ENCODE measurements at places on chromosomes 7 and 10.

DNA sequence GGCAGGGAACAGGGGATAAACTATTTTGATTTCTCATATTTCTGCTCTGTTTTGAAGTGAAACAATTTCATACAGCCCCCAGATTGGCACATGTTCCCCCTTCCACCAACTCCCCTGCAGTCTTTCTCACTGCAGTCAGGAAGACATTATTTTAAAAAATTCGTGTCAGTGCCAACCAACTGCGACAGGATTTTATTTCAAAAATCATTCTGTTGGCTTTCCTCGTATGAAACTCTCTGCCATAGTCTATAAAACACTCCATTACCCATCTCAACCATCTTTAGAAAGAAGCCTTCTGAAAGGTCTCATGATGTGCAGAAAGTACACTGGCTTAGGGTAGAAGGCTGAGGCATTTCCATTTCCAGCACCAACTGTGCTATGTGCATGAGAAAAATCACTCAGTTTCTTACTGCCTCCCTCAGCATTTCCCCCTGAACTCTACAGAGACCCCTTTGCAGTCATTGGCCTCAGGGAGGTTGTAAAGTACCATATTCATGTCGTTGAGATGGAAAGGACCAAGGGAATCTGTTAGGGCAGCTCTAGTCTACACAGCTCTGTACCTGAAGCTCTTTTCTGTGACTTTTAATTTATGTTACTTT, 46.9 kb downstream of the STEAP1B start:
- no peak for DNase-seq

DNA sequence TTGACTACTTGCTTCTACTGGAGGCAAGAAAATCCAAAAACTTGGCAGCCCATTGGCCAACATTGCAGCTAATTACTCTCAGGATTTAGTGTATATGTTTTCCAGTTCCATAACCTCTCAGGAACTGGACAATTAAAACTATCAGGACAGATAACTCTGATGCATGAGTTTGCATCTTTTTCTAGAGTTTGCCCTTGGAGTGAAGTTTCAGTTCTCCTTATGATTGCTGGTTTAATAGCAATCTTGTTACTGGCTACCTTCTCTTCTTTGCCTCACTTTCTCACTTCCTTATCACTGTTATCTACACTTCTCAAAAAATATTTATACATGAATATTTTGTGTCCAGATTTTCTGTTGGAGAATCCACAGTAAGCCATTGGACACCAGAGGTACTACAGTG, 735.9 kb downstream of the PCDH15 start:
- DNase-seq: no peak

GRCh38 chr7:50449881-50450589, at the start of gene FIGNL1:
Gene FIGNL1, minus strand, starts transcription at chr7:50450350. Its CDS starts 3,063 bp downstream, at chr7:50447287.
- DNase-seq: peak; percentile 79

DNA sequence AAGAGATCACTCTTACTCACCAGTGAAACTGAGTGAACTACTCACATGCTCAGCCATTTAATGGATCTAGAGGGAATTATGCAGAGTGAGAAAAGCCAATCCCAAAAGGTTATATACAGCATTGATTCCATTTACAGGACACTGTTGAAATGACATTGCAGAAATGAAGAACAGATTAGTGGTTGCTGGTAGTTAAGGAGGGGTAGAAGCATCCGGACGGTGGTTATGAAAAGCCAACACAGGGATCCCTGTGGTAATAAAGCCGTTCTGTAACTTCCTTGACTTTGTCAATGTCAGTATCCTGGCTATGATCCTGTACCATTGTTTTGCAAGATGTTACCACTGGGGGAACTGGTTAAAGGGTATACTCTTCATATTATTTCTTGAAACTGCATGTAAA, 253.4 kb downstream of the USP6NL start:
- DNase-seq: no peak

DNA sequence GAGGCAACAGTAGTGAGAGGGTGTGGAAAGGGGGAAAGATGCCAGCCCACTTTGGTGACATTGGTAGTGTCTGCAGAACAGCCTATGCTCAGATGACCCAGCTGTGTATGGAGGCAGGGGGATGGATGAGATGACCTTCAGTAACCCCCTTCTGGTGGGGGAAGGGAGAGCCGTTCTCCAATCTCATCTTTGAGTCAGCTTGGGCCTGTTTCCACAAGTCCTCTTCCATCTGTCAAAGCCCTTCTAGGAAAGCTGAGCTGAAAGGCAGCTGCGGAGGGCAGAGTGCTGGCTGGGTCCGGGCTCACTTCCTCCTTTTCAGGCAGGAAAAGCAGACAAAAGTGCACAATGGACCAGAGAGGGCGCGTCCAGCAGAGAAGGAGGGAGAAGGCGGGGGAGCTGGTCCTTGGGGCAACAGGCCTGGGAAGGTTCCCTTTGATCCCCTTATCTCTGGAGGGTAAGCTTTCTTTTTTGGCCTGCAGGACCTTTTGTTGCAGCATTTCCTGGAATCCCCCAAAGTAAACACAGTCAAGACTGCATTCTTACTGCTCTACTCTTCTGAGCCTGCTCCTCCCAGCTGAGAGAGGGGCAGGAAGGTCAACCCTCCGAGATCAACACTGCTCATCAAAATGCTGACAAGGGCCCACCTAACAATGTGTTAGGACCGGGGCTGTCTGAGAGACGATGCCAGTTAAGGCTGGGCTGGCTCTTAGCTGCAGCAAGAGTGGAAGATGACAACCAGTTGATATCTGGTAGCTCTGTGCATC, 1.2 kb upstream of the LRMDA start:
- peak; percentile 42 for DNase-seq

DNA sequence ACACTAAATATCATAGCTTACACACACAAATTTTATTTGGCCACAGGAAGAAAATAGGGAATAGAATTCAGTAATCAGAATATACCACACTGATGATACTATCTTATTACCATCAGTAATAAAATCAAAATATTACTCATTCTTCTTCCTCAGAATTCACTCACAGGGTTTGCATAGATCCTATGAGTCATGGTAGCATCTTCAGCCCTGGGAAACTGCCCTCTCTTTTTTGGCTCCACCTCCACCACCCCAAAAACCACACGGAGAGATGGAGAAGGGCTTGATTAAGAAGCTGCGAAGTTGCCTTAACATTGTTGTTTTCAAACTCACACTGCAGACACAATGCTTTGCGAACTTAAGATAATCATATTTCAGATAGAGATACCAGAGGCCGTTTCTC, 154.1 kb upstream of the AHR start:
- no peak for DNase-seq

GRCh38 chr10:133339708-133340380, 3.1 kb upstream of the CALY start:
- DNase-seq: no peak

- DNase-seq: no peak
Measured at GRCh38 chr7:157032644-157033482, 22.4 kb upstream of the MNX1 start.

- peak; percentile 10 for DNase-seq
Measured at GRCh38 chr10:68721673-68722335, 765 bp downstream of the CCAR1 start.

- peak; percentile 29 for DNase-seq
Measured at GRCh38 chr7:42747044-42747443, 164.8 kb downstream of the C7orf25 start.

DNA sequence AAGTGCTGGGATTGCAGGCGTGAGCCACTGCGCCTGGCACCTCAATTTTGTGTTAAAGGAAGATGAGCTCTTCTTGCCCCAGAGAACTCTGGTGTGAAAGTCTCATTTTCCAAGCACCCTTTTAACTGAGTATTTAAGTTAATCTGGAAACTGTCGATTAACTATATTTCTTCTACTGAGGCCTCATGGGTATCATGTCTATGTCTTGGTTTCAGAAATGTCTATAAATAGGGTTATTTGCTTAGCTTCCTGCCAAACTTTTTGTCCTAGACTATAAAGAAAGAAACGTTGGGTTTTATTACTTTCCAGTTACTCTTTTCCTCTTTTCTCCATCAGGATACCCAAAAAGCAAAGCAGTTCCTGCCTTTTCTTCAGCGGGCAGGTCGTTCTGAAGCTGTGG, 102.4 kb downstream of the LRRC4 start:
- no peak for DNase-seq

DNA sequence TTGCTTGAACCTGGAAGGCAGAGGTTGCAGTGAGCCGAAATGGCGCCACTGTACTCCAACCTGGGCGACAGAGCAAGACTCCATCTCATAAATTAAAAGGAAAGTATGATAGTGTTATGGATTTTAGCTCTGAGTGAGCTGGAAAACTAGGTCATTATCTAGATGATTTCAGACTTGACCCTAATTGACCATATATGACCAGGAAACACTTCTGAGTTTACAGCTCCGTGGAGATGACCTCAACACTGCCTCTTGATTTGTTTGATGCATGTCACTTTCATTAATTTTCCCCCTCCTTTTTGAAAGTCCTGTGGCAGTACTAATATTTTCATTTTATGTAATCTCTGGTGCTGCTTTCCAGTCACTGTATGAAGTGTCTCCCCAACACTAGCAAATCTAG, 7.8 kb upstream of the SEC61A2 start:
- DNase-seq: no peak

GRCh38 chr10:4307910-4308309, 518.1 kb upstream of the AKR1E2 start:
- peak; percentile 33 for DNase-seq

GRCh38 chr10:103499881-103500280, 6.4 kb downstream of the NEURL1 start:
- DNase-seq: no peak

- no peak for DNase-seq
Measured at GRCh38 chr10:62652564-62652963, 152.0 kb upstream of the ADO start.

DNA sequence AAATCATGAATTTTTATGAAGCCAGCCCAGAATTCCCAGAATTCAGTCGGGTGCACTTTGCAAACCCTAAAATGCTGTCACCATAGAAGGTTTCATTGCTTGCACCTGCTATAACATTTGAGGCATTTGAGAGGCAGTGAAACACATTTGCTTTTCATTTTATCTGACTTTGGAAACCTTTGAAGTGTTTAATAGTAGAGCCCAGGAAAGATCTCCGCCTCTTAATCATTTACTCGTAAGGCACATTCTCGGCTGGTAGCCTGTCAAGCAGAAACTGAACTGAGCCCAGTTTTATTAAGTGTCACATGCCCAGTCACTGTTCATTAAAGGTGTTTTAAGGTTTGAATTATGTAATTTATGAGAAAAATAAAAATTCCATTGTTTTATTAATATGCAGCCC, 247.6 kb downstream of the EMX2 start:
- DNase-seq: no peak

DNA sequence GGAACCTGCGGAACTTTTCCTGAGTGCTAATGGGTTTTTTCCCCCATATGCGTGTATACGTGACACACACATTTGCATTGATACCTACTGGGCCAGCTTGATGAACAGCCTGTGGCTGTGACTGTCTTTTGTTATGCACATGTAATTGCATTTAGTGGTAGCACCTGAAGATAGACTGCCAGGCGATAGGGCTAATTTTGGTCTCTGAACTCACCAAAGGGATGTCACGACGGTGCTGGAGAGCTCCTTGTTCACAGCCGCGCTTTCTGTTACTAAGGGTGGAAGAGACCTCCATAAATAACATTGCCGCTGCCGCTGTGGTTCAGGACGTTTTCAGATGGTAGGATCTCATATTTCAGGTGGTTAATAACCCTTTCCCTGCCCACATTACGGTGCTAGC, 133.2 kb downstream of the CAMK1D start:
- DNase-seq: no peak

DNA sequence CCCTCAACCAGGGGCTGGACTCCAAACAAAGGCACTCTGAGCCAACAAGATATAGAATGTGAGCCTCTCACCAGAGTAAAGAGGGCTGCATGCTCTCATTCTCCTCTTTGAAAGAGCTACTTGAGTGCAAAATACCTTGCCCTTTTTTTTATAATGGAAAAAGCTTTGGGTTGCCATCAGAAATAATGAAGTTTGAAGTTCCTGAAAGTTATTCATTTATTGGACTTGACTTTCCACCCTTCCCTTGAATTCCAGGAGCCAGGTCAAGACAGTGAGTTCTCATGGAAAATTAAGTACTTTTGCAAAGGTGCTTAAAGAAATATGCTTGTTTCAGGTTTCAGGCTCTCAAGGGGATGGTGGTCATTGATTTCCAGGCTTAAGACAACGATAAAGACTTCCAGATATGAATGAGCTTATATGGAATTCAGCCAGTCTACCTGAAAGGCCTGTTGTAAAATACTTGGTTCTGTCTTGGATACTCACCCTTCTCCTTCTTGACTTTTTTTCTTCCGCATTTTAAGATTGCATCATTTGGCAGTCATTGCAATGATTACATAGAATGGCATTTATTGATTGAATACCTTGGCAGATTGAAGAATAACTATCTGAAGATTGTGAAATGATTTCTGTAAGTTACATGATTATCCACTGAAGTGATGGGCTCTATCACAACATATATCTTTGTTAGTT, 696.4 kb downstream of the INHBA start:
- peak; percentile 47 for DNase-seq

DNA sequence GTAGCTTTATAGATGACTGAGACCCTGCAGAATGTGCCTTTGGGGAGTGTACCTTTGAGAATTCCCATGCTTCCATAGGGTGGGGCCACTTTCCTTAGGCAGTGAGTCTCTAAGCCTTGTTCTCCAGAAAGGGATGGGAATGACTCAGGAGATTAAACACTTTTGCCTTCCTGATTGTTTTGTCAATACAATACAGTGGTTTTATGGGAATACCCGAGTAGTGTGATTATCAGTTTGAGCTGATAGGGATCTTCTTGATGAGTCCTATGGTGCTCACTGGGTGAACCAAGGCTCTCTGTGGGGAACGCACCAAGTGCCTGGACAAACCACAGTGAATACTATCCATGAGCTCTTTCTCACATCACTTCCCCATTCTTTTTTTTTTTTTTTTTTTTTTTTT, 6.3 kb downstream of the MYOF start:
- DNase-seq: peak; percentile 45

DNA sequence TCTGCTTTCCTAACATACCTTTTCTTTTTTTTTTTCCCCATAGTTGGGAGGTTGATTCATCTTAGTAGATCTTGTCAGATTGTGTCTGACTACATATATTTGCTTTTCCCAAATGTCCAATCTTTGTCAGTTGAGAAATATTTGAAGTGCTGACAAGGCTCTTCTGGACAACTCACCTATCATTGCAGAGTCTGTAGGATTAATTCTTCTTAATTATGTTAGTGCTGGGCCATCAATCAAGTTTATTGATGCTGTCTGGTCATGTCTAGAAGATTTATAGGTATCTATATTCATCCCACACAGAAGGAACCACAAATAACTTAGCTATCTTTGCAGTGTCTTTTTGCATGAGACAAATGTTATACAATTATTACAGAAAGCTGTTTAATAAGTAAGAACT, 310.6 kb downstream of the ACTR3B start:
- DNase-seq: no peak

GRCh38 chr7:105691680-105692564, 110.6 kb upstream of the EFCAB10 start:
- peak; percentile 92 for DNase-seq

DNA sequence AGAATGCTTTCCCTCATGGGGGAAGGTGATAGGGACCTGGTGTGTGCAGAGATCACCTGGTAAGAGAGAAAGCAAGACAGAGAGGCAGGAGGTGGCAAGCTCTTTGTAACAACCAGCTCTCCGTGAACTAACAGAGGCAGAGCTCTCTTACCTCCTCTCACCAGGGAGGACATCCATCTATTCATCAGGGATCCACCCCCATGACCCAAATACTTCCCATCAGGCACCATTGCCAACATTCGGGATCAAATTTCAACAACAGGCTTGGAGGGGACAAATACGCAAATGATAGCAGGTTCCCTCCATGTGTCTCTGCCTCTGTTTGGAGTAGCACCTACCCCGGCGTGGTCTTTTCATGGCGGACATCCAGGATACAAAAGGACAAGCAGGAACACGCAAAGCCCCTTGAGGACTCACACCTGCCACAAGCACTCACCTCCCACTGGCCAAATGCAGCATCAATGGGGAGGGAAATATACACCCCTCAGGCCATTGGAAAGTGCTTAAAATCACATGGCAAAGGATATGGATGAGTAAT, 431.2 kb upstream of the AUTS2 start:
- no peak for DNase-seq

Data from fibroblast of pulmonary artery (primary cell).